ENCODE measurements at places on chromosomes 6 and 20. TPM values are rescaled to one million over a fixed set of nuclear protein-coding genes. Genes with fewer than 3 reads are reported as not detected.

NT5E gene
- not detected for total RNA-seq

LINC00237 gene
- total RNA-seq = 0.14 TPM

- no peaks in the 10 kb centered on the region for H3K4me1 ChIP-seq
- no peaks in the 10 kb centered on the region for H3K36me3 ChIP-seq
- H3K4me3 ChIP-seq = no peak within 1 kb of the TSS
- no peak within 1 kb of the TSS for H3K27ac ChIP-seq
- no peak for DNase-seq
- no peaks in the 10 kb centered on the region for H3K27me3 ChIP-seq
Measured at GRCh38 chr6:89217299-89217910, at the start of gene GABRR1. Gene GABRR1, minus strand, starts transcription at chr6:89217358. Its CDS starts 36 bp downstream, at chr6:89217322.

- H3K27me3 ChIP-seq = no peaks in the 10 kb centered on the region
- no peaks in the 10 kb centered on the region for H3K4me1 ChIP-seq
- DNase-seq = no peak
- H3K36me3 ChIP-seq = no peaks in the 10 kb centered on the region
- H3K4me3 ChIP-seq = no peak overlapping the region
Measured at GRCh38 chr20:10902576-10903282, 228.9 kb upstream of the JAG1 start.

- DNase-seq = no peak
- H3K36me3 ChIP-seq = peaks cover 47% of the 10 kb centered on the region
- no peak overlapping the region for H3K27ac ChIP-seq
- H3K27me3 ChIP-seq = no peaks in the 10 kb centered on the region
- no peak overlapping the region for H3K4me3 ChIP-seq
- H3K4me1 ChIP-seq = peaks cover 10% of the 10 kb centered on the region
Measured at GRCh38 chr6:152250127-152250526, 387.0 kb downstream of the SYNE1 start.
